ENCODE measurements at places on chromosomes 1 and 21.

- no peak for DNase-seq
Observed at GRCh38 chr1:151841141-151841540, 1.5 kb upstream of the C2CD4D start.

GRCh38 chr1:207863893-207864535, 46.9 kb downstream of the CD34 start:
- no peak for DNase-seq

DNA sequence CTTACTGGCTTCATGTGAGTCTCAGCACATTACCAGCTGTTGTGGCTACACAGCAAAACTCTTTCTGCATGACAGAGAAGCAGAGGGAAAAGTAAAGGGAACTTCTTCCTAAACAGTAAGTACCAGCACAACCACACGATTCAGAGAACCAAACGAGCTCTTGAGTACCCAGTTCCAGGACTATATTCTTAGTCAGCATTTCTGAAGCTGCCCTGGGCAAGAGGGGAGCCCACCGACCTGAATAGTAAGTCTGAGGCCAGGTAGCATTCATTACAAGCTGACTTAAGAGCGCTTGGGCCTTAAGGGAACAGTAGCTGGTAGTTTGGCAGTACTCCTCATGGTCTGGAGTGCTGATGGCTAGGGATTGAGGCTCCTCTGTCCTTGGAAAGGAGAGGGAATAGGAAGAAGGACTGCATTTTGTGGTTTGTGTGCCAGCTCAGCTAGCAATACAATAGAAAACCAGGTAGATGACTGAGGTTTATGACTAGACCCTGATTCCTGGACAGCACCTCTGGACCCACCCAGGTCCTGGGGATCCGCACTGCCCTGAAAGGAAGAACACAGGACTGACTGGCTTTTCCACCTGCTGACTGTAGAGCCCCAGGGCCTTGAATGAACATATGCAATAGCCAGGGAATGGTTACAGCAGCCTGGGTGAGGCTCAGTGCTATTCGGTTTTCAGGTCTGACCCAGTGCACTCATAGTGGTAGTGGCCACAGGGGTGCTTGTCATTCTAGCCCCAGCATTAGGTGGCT, 396.8 kb upstream of the PRMT6 start:
- DNase-seq: no peak

DNA sequence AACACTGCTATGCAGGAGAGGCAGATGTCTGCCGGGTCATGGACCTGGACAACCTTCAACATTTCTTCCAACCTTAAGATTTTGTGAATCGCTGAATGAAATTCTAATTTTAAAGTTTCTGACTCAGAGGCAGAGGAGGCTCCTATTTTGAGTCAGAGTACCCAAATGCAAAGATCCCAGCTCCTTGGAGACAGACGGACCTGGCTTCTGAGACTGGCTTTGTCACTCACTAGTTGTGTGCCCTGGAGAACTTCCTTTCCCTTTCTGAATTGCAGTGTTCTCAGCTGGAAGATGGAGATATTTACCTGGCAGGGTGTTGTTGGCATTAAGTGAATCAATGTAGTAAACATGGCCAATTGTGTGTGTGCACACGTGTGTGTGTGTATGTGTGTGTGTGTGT, 51.9 kb downstream of the IER5 start:
- no peak for DNase-seq

DNA sequence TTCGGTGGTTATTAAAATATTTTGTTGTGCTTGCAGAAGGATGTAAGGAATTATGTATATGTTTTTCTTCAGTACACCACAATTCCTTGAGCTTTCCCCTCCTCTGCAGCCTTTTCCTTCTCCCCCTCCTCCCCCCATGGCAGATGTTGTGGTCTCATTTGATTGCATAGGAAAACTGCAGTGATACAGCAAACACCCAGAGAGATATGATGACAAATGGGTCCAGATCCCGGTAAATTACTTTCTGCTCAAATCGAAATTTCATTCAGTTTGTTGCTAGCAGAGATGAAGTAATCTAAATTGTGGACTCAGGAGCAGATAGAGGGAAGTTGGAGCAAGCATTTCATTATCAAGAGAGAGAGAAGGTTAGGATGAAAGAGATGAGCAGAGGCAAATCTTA, 9.9 kb downstream of the LMO4 start:
- no peak for DNase-seq

GRCh38 chr1:211948377-211948776, 87.0 kb downstream of the INTS7 start:
- DNase-seq: no peak

DNA sequence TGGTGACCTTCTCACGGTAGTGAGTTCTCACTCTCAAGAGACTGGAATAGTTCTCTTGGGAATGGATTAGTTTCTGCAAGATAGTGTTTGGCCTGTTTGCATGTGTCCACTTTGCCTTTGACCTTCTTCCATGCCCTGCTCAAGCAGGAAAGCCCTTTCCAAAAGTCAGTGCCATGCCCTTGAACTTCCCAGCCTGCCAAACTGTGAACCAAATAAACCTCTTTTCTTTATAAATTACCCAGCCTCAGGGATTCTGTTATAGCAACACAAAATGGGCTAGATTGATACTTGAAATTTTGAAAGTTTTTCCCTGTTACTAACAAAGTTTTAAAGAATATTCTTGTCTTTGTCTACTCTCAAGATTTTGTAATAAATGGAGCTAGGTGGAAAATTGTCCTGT, 139.6 kb downstream of the SLC35F3 start:
- DNase-seq: no peak

DNA sequence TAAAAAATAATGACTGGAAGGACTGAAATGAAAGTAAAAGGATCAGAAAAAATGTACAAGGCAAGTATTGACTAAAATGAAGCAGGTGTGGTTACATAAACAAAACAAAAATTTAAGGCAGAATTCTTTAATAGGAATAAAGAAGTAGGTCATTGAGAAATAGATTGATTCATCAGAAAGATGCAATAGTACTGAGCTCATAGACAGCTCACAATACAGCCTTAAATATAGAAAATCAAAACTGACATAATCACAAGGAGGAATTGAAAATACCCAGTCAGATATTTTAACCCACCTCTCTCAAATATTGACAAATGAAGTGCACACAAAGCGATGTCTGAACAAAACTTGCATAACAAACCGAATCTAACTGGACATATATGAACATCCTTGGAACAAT, 366.8 kb upstream of the DPYD start:
- no peak for DNase-seq

GRCh38 chr1:196312739-196313138, 295.5 kb downstream of the KCNT2 start:
- no peak for DNase-seq

DNA sequence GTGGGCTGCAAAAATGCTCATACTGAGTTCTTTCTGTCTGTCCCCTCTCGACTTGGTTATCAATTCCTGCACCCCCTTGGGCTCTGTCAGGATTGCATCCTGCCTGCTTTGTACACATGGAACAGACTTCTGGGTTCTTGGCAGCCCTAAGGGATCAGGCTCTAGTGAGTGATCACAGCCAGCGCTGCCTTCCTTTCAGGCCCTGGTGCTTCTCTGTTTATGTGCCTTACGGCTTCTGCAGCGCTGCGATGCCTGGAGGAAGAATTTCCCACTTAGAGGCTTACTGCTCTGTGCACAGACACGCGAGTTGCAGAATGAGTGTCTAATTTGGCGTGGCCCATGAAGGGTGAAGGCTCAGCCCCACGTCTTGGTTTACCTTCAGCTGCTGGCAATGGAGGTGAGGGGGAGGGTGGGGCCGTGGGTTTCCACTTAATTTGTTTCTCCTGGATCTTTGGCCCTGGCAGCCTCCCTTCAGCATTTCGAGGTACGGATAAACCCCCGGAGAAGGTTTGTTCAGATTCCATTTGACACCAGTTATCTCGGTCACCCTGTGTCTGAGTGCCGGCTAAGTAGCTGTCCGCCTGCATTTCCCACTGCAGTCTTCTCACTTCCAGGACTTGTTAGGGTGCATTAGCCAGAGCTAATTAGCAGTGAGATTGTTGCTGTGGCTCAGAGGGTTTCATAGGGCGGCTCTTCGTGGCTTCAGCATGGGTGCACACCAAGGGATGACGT, 227.3 kb downstream of the DYRK1A start:
- no peak for DNase-seq

DNA sequence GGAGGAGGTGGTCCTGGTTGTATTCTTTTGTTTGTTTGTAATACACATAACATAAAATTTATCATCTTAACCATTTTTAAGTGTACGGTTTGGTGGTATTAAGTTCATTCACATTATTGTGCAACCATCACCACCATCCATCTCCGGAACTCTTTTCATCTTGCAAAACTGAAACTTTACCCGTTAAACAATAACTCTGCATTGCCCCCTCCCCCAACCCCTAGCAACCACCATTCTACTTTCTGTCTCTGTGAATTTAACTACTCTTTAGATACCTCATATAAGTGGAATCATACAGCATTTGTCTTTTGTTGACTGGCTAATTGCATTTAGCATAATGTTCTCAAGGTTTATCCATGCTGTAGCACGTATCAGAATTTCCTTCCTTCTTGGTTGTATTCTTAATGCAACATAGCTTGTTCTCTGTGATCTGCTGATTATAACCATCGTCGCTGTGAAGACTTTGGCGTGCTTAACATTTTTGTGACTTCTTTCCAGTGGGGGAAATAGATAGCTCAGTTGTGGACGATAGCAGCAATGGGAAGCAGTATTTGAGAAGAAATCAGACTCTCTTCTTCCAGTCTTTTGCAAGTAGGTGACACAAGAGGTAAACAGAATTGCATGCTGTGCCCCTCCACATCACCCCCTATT, 117.5 kb upstream of the HOOK1 start:
- DNase-seq: no peak

GRCh38 chr1:160149233-160149632, 2.2 kb upstream of the ATP1A4 start:
- DNase-seq: no peak

DNA sequence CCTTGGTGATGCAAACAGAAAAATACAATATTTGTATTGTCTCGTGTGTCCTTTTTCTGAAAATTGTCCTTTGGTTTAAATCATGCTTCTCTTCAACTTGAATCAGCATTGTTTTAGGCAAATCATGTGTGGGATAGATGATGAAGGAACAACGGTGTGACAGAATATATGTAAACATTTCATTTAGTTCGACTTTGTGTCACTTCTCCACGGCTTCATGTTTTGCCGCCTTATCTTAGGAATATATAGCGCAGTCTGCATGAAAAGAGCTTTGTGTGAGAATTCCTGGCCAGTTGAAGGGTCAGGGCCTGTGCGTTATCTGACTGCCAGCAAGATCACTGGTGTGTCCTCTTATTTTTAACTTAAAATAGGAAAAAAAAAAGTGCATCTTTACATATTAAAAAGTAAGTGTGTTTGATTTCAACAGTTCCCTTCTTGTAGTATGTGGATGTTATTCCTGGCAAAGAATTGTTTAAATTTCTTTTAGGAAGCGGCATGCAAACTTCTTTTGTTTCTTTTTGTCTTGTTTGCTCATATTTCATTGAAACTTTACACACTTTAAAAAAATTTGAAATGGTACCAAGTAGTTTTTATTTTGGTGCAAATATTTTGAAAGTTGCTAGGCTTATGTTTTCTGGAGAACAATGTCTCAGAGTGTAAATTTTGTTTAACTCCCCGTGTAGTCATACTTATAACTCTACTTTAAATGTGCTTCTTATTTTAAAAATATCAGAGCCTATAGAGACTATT, 465.2 kb downstream of the USP25 start:
- no peak for DNase-seq

DNA sequence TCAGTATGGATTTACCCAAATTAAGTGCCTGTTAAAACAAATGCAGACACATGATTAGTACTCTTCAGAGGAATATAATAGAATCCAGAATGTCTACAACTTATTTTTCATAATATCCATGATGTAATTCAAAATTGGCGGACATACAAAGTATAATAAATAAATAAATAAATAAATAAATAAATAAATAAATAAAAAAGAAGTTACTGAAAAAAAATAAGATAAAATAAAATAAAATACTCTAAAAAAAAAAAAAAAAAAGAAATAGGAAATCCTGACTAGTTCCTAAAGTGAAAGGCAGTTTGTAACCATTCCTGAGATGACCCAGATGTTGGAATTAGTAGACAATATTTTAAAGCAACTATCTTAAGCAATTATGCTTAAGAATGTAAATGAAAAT, 219.0 kb upstream of the SPAG17 start:
- no peak for DNase-seq

All from AG04450 (cell line).